Kidney tubule cell (primary cell): ENCODE measurements at places on chromosomes 16 and 17.

- peak; percentile 41 for DNase-seq
These were observed 155.6 kb downstream of the SNX11 start for GRCh38 chr17:48262982-48263730.

DNA sequence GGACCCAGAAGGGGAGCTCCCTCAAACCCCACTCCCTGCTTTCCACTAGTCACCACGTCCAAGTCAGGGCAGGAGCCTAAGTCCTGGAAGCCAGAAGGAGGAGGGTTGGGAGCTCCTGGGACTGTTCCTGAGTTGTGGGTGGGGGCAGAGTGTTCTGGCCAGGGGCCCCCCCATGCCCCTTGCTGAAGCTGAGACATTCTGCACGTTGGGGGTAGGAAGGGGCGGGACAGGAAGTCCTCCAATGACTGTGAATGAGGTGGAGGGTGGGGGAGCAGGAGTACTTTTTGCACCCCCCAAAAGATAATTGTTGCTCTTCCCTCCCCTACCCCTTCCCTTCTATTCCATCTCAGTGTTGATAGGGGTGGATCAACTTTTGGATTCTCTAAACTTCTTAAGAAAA lies 21.4 kb upstream of the C17orf113 start:
- no peak for DNase-seq

GRCh38 chr17:51261024-51261963 lies 948 bp downstream of the UTP18 start:
- DNase-seq, result peak; percentile 9

- no peak for DNase-seq
These were observed 35.8 kb downstream of the CPD start for GRCh38 chr17:30414486-30414885.

- DNase-seq, result peak; percentile 33
These were observed 29.9 kb downstream of the PARN start for GRCh38 chr16:14600164-14600563.

DNA sequence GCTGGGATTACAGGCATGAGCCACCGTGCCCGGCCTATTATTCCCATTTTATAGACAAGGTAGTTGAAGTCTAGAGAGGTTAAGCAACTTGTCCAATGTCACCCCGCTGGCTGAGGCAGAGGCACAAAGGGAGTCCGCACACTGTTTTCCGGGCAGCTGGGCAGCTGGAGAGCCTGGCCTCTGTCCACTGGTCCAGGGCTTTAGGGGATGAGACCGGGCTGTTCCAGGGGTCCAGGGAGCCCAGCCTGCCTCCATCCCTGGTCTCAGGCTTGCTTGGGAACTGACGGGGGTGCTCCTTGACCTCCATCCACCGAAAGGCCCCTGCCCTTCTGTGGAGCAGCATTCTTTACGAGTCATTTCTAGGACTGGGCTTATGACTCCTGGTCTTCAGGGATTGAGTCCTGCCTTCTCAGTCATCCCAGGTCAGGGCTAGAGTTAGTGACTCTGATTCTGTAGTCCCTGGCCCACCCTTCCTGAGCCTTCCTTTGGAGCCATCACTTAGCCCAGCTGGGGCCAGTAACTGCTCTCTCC lies 37.5 kb downstream of the SOCS3 start:
- DNase-seq, result no peak

DNA sequence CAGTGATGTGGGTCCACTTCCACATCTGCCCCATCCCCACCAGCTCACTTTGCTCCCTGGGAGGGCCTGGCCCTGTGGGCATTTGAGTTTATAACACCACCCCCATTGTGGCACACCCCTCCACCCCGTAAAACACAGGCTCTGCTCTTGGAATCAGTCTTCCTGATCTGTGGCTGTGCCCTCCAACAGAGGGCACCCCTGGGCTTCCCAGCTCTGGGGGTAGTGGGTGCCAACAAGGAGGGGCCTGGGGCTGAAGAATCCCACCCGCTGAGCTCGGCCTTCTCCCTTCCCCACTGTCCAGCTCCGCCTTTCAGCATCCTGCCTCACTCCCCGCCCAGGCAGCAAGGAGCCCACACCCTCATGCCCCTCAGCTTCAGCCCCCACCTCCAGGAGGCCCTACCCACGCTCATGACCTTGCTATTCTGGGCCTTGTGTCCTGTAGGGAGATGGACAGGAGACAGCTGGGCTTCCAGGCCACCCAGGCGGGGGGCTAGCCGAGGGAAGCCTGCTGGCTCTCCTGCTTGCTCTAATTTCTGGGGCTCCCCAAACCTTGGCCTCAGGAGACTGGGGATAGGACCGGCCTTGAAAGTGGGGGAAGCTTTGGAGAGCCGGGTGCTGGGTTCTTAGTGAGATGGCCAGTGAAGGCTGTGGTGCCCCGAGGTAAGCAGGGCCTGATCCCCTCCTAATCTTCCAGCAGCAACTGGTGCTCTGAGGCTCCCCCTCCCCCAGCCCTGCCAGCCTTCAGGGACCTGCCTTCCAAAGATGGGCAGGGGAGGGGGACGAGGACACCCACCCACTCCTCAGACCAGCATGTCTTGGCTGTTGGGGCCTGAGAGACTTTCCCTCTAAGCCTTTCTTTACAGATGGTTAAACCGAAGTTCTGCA lies 2.9 kb upstream of the ATP2A1 start:
- DNase-seq, result no peak

DNA sequence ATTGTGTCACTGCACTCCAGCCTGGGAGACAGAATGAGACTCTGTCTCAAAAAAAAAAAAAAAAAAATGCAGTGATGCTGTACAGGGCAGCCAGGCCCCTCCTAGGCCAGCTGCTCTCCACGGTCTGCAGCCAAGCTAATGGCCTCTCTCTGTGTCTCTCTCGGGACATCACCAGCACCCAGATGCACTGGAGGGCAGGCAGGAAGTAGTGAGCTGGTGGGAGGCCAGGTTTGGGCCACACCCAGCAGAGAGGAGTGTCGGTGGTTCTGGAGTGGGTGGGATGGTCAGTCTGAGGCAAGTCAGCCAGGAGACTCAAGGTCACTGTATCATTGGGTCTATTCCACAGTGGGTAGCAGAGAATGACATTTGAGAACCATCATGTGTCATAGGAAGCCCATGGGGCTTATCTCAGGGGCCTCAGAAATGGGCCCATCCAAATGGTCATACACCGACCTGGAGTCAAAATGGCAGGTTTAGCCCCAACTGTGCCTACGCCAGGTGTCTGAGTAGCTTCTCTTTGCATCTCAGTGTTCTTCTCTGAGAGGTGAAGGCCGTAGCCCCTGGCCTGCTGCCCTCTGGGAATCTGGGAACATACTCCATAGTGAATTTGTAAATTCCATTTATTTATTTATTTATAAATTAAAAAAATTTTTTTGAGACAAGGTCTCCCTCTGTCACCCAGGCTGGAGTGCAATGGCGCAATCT lies 22.7 kb downstream of the WNT9B start:
- no peak for DNase-seq

DNA sequence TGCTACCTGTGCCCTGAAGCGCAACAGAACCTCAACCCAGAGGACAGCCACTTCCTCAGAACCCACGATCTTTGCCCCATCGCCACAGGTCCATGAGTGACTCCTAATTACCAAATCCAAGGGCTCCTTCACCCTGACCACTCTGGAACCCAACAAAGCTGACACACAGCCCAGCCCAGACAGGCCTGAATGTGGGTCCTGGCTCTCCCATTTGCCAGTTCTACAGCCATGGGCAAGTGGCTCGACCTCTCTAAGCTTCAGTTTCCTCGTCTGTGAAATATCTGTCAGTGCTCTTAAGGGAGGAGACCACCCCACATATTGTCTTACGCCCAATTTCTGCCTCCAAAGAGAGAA lies 18.0 kb upstream of the ENDOV start:
- DNase-seq, result no peak

DNA sequence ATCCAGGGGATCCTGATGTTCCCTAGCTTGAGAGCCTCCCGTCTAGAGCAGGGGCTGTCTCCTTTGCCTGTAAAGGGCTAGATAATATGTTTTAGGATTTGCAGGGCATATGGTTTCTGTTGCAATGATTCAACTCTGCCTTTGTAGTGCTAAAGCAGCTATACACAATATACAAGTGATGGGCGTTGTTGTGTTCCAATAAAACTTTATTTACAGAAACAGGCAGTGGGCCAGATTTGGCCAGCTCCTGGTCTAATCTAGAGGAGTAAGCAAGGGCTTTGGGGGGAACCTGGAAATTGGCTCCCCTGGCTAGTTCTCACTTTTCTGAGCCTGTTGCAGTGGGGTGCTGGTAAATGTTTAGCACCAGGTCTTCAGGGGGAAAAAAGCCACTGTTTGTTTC lies 13.8 kb downstream of the WWOX start:
- DNase-seq, result no peak

GRCh38 chr17:57876023-57876865 lies 26.4 kb upstream of the MRPS23 start:
- DNase-seq, result peak; percentile 56

GRCh38 chr16:69031877-69032301 lies 73.6 kb upstream of the HAS3 start:
- DNase-seq, result peak; percentile 66

GRCh38 chr16:15971440-15971815 lies 22.0 kb downstream of the ABCC1 start:
- no peak for DNase-seq

GRCh38 chr17:17736205-17737183 lies 55.2 kb downstream of the RAI1 start:
- DNase-seq, result no peak
